Foreskin fibroblast (primary cell): ENCODE measurements at places on chromosomes 4 and X.

- DNase-seq, result no peak
These were observed 405.9 kb upstream of the PITX2 start for GRCh38 chr4:111028795-111029194.

- no peak for DNase-seq
These were observed 53.0 kb upstream of the KLF3 start for GRCh38 chr4:38610966-38611431.

GRCh38 chrX:50183891-50184290, 16.9 kb downstream of the AKAP4 start:
- DNase-seq, result no peak

GRCh38 chrX:86066998-86067397, 19.6 kb upstream of the CHM start:
- no peak for DNase-seq

DNA sequence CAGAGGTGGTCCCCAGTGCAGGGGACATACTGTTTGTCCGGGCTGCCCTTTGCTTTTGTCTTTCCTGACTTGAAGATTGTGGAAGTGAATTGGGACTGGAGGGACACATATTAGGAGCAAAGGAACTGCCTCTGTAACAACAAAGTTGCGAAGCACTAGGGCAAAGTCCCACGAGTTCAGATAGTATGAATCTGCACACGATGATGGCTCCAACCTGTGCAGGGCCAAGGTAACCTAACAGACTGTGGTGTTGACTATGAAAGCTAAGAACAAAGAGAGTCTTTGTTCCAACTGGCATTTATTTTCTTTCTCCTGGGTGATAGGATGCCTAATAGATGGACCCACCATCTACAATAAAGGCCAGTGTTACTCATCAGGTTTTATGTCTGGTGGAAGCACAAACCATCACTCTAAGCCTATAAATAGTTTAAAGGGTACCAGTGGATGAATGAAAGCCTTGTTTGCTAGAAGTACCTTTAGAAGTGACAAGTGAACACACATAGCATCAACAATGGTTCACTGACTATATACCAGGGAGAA, 71.8 kb downstream of the TMA16 start:
- DNase-seq, result no peak

GRCh38 chr4:82050796-82051195, 323.0 kb downstream of the HNRNPD start:
- DNase-seq, result no peak
